ENCODE measurements at places on chromosomes 2 and 18. TPM values are rescaled to one million over a fixed set of nuclear protein-coding genes. Genes with fewer than 3 reads are reported as not detected.

RSAD2 gene
- 0.16 TPM for polyA plus RNA-seq

BCL2 gene
- 3.4 TPM for polyA plus RNA-seq

IL37 gene
- not detected for polyA plus RNA-seq

RIT2 gene
- 1.1 TPM for polyA plus RNA-seq

SERPINB12 gene
- polyA plus RNA-seq, result not detected

NCOA1 gene
- 21.4 TPM for polyA plus RNA-seq

SELENOI gene
- polyA plus RNA-seq, result 22.4 TPM

DNAH6 gene
- polyA plus RNA-seq, result 2.5 TPM

GREB1L gene
- 23.3 TPM for polyA plus RNA-seq

CDH19 gene
- 0.11 TPM for polyA plus RNA-seq

DNPEP gene
- 11.9 TPM for polyA plus RNA-seq

GPR35 gene
- 2.8 TPM for polyA plus RNA-seq

UCN gene
- 3.1 TPM for polyA plus RNA-seq

LIMS4 gene
- 0.46 TPM for polyA plus RNA-seq

MC5R gene
- polyA plus RNA-seq, result not detected

KANSL1L gene
- polyA plus RNA-seq, result 27.6 TPM

PSTPIP2 gene
- polyA plus RNA-seq, result 0.48 TPM

GPR55 gene
- not detected for polyA plus RNA-seq

DCC gene
- 37.4 TPM for polyA plus RNA-seq

NEB gene
- polyA plus RNA-seq, result 2.9 TPM

ALPP gene
- not detected for polyA plus RNA-seq

MTCL1 gene
- polyA plus RNA-seq, result 20.8 TPM

BOLL gene
- not detected for polyA plus RNA-seq

SPATA3 gene
- polyA plus RNA-seq, result not detected

RAD51AP2 gene
- polyA plus RNA-seq, result 0.54 TPM

AP1S3 gene
- polyA plus RNA-seq, result 6.6 TPM

CIAO1 gene
- 188 TPM for polyA plus RNA-seq

INHA gene
- polyA plus RNA-seq, result 2.7 TPM

CHRNG gene
- polyA plus RNA-seq, result not detected

GRHL1 gene
- polyA plus RNA-seq, result 25.4 TPM

LYPD6B gene
- 7.7 TPM for polyA plus RNA-seq

Data from neural cell (in vitro differentiated cells).